ENCODE measurements at places on chromosomes 16 and 17. TPM values are rescaled to one million over a fixed set of nuclear protein-coding genes. Genes with fewer than 3 reads are reported as not detected.

KCNH4 gene
- total RNA-seq: 0.25 TPM

KRT27 gene
- not detected for total RNA-seq

SLC4A1 gene
- not detected for total RNA-seq

SMPD3 gene
- total RNA-seq: 0.89 TPM

KRTAP4-16 gene
- total RNA-seq: not detected

SPNS3 gene
- total RNA-seq: 2.5 TPM

KRTAP2-3 gene
- not detected for total RNA-seq

ATP6V0A1 gene
- 10.4 TPM for total RNA-seq

OR3A1 gene
- 0.41 TPM for total RNA-seq

GP2 gene
- not detected for total RNA-seq

SMIM5 gene
- 1.3 TPM for total RNA-seq

GAS7 gene
- 1.8 TPM for total RNA-seq

SLC46A1 gene
- total RNA-seq: 0.45 TPM

CRYBA1 gene
- not detected for total RNA-seq

GSDMA gene
- not detected for total RNA-seq

HBA2 gene
- total RNA-seq: not detected

PYY gene
- total RNA-seq: not detected

KRTAP9-2 gene
- total RNA-seq: not detected

ARL2BP gene
- 35.6 TPM for total RNA-seq

NETO2 gene
- 1.8 TPM for total RNA-seq

CFAP97D1 gene
- not detected for total RNA-seq

ITGAL gene
- total RNA-seq: 187 TPM

LHX1 gene
- not detected for total RNA-seq

GGA3 gene
- total RNA-seq: 96.5 TPM

PIK3R5 gene
- 153 TPM for total RNA-seq

TLCD2 gene
- total RNA-seq: 0.34 TPM

APOBR gene
- 6.1 TPM for total RNA-seq

SEBOX gene
- not detected for total RNA-seq

KRTAP2-1 gene
- total RNA-seq: not detected

CTRB2 gene
- total RNA-seq: not detected

PHLPP2 gene
- total RNA-seq: 7.7 TPM

KRT33B gene
- not detected for total RNA-seq

KRTAP4-6 gene
- total RNA-seq: not detected

GNGT2 gene
- 2.4 TPM for total RNA-seq

NUFIP2 gene
- total RNA-seq: 78.4 TPM

ASGR1 gene
- 0.64 TPM for total RNA-seq

C1QTNF8 gene
- not detected for total RNA-seq

VAMP2 gene
- 351 TPM for total RNA-seq

UNC13D gene
- 112 TPM for total RNA-seq

CA7 gene
- not detected for total RNA-seq

DYNLRB2 gene
- total RNA-seq: 0.31 TPM

KRT40 gene
- total RNA-seq: not detected

PRAC1 gene
- not detected for total RNA-seq

SLC5A11 gene
- total RNA-seq: 0.11 TPM

CHRNB1 gene
- 1.6 TPM for total RNA-seq

RAB11FIP4 gene
- 87.3 TPM for total RNA-seq

CHD3 gene
- 263 TPM for total RNA-seq

CCL8 gene
- not detected for total RNA-seq

TOX3 gene
- not detected for total RNA-seq

ORMDL3 gene
- total RNA-seq: 105 TPM

TERF2IP gene
- 124 TPM for total RNA-seq

NPIPA8 gene
- 52.2 TPM for total RNA-seq

CXCL16 gene
- total RNA-seq: 25.8 TPM

PLK1 gene
- total RNA-seq: 0.84 TPM

CTRB1 gene
- total RNA-seq: not detected

TTYH2 gene
- total RNA-seq: 4.4 TPM

LGALS9B gene
- not detected for total RNA-seq

ZFHX3 gene
- total RNA-seq: 0.64 TPM
